ENCODE measurements at places on chromosomes 12 and 14.

- DNase-seq: no peak
Measured at GRCh38 chr12:32566663-32567295, 112.3 kb upstream of the DNM1L start.

GRCh38 chr12:53677800-53678148 is 1.9 kb upstream of the ATP5MC2 start:
- no peak for DNase-seq

DNA sequence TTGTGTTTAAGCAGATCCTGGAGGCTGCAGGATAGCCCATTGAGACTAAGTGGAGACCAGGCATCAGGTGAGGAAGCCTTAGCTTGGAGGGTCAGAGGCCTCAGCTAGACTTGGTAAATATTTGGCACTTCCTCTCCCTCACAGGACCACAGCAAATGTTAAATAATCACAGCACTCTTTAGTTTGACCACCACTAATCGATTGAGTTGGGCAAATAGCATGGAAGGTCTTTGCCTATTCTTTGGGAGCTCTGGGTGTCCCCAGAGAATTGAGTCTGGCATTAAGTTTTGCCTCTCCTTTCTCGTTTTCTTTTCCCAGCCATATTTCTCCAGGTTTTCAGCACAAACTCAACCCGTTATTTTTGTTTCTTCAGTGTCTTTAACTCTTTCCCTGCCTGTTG is 61.4 kb downstream of the ETV6 start:
- DNase-seq: no peak

- no peak for DNase-seq
Measured at GRCh38 chr12:53759261-53759660, 7.5 kb upstream of the CISTR start.
